Activated CD4-positive, alpha-beta T cell treated with anti-CD3 and anti-CD28 coated beads, Interleukin-2, amount 50 U/mL, for 48 hours (primary cell): ENCODE measurements at places on chromosomes 5 and 9.

- no peak for DNase-seq
Observed at GRCh38 chr9:123373447-123373923, 17.5 kb downstream of the CRB2 start.

DNA sequence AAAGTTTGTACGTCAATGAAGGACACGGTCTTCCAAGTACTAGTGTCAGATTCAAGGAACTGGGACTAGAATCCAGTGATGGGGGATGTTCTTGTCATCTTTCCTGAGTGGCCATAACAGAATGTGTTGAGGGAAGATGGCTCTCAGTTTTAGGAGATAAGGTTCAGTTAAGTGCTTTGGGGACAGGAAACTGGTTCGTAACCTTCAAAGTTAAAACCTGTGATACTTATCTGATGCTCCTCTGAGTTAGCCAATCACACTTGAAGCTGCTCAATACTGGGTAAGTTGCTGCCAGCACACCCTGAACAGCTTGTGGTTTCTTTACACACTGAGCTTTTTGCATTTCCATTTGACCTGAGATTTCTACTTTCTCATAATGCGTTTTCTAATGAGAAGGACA, 64.4 kb downstream of the PIK3R1 start:
- DNase-seq = no peak

GRCh38 chr9:7212101-7212500, 454.3 kb downstream of the KDM4C start:
- DNase-seq = no peak

DNA sequence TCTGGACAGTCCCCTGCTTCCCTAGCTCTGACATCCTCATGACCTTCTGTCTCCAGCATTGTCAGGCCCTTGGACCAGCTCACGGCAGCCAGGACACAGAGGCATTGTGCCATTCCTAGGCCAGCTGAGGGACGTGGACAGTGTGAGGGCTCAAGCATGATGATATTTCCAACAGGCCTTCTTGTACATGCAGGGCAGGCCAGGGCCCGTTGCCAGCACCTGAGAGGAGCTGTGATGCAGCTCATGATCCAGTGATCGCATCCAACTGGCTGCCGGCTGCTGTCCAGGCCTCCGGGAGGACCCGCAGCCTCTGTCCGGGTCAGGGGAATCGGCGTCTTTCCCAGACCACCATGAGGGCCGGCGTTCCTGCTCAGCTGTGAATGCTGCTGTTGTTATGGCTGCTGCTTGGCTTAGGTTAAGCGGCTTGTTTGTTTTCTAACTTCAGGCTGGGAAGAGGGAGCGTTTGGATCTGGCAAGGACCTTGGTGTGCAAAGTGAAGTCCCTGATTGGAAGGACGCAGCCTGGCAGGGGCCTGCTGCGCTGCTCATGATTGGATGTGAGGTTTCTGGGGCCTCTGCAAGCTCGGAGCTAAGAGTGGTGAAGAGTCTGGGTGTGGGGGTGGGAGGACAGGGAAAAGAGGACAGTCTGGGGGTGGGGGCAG, 53.8 kb downstream of the PDZD2 start:
- DNase-seq = no peak

- DNase-seq = peak; percentile 2
Observed at GRCh38 chr9:3337515-3338225, 188.1 kb downstream of the RFX3 start.

DNA sequence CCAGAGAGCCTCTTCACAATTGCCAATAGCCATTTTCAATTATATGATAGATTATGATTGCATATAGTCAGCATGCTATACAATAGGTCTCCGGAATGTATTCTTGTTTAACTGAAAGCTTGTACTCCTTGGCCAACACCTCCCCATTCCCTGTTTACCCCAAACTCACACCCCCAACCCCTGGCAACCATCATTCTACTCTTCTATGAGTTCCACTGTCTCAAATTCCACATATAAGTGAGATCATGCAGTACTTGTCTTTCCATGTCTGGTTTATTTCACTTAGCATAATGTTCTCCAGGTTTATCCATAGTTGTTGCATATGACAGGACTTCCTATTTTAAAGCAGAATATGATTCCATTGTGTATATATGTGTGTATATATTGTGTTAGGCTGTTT, 110.7 kb upstream of the STC2 start:
- no peak for DNase-seq

DNA sequence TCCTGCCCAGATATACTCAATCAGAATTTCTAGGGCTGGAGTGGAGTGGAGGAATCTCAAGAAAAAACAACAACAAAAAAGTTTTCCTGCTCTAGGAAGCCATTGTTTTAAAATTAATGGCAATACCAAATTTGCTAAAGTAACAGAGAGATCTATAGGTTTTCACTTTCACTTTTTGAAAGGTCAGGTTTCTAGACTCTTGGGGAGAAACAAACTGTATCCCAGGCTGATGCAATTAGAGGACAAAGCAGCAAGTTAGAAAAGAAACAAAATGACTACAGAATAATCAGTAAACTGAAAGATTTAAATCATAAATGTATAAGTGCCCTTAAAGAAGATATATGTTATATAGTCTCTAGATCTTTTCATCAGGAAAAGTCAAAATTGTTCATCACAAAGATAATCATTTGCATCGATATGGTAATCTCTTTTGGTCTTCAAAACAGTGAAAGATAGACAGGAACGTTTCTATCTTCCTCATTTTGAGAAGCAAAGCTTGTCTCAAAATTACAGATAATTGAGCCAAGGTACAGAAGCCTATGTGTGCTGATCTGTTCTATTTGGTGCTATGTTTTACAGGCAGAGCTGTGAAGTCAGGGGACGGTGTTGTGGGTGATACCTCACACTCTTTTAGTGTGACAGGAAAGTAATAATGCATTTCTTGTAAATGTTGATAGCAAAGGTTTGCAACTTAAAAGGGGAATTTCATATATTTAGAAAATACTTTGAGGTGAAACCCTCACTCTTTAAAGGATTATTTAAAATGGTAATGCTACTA, 1746.6 kb upstream of the C9orf72 start:
- no peak for DNase-seq

DNA sequence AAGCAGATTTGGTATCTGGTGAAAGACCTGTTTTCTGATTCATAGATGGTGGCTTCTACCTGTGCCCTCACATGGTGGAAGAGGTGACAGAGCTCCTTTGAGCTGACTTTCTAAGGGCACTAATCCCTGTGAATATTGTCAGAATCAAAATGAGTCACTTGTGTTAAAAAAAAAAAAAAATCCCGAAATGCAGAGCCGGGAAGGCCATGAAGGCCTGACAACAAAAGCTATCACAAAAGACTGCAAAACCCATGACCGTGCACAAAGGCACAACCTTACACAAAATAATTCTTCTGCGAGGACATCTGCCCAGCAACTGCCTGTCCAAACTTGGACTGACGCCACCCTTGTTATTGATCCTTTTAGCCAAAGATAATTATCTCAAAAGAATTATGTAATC, 19.6 kb upstream of the UBTD2 start:
- DNase-seq = no peak

DNA sequence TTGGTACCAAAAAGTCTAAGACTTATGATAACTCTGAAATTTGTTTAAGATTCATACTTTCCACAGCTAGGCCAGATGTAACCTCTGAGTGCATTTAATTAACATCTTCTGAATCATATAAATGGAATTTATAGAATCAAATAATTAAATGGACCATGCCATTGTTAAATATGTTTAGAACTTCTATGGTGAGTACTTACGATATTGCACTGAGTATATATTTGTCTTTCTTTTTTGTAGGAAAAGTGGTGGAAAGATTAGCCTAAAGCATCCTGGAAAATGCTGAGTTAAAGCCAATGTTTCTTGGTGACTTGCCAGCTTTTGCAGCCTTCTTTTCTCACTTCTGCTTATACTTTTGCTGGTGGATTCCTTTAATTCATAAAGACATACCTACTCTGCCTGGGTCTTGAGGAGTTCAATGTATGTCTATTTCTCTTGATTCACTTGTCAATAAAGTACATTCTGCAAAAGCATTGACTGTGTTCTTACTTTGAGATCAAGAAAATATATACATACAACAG, 11.9 kb downstream of the SPINK6 start:
- no peak for DNase-seq

DNA sequence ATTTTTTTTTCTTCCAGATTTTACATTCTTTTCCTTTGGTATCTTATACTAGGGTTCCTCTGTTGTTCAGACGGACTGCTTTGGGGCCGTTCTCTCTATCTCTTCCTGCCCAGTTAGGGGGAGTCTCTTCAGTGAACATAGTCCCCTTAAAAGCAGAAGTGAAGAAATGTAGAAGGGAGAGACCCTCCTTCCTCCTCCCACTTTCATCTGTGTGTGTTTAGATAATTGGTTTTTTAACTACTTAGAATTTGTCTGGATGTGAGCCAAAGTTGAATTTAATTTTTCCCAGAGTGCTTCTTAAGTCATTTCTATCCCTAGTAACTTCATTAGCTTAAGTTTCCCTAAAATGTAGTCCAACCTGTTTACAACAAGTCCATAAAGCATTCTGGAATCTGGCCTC, 167.5 kb downstream of the HACD4 start:
- DNase-seq = no peak

GRCh38 chr9:93072383-93072795, 13.9 kb downstream of the SUSD3 start:
- no peak for DNase-seq

GRCh38 chr5:174724484-174725260, at the start of gene MSX2:
TSS of gene MSX2 (plus strand) at chr5:174724582. CDS start at chr5:174724660, 78 bp downstream.
- peak; percentile 47 for DNase-seq
